ENCODE measurements at places on chromosomes 5 and 9.

DNA sequence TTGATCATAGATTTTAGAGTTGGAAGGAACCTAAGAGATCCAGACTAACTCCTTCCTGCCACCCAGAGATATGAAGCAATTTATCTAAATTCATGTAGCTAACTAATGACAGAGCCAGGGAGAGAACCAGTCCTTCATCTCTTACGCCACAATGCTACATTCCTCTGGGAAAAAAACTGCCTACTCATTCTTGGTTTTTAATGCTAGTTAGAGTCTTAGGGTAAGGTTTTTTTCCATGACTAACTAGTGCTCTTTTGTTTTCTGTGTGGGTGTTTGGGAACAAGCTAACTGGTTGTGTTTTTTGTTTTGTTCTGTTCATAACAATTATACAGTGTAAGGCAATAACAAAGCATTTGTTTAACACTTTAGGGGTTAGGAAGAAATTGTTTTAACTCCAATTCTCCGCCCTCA is 52.4 kb downstream of the SLC44A1 start:
- peaks cover 16% of the 10 kb centered on the region for H3K36me3 ChIP-seq
- H3K4me1 ChIP-seq = no peaks in the 10 kb centered on the region
- no peaks in the 10 kb centered on the region for H3K27me3 ChIP-seq
- H3K4me3 ChIP-seq = no peak overlapping the region

- H3K27ac ChIP-seq = no peak overlapping the region
- H3K36me3 ChIP-seq = no peaks in the 10 kb centered on the region
- no peaks in the 10 kb centered on the region for H3K4me1 ChIP-seq
- no peak for DNase-seq
- H3K27me3 ChIP-seq = no peaks in the 10 kb centered on the region
- H3K4me3 ChIP-seq = no peak overlapping the region
Measured at GRCh38 chr5:68377733-68378132, 162.2 kb downstream of the PIK3R1 start.

GRCh38 chr9:35835766-35836165 is 6.7 kb downstream of the TMEM8B start:
- no peak overlapping the region for H3K27ac ChIP-seq
- H3K36me3 ChIP-seq = no peaks in the 10 kb centered on the region
- no peaks in the 10 kb centered on the region for H3K4me1 ChIP-seq
- H3K27me3 ChIP-seq = no peaks in the 10 kb centered on the region
- DNase-seq = no peak

DNA sequence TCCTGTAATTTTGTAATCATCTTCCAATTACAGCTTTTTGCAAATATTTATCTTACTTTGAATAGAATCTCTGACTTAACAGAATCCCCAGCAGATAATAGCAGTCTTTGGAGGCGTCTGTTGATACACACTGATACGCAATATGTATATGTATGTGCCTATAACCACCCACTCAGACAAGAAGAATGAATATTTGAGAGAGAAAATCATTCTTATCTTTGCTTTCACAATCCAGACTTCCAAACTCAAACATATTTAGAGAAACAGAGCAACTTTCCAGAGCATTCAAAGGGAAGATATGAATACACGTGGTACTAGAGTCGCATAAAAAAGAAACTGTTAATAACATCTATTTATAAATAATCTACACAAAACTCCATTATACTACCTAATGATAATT is 6.1 kb downstream of the RORB start:
- H3K4me3 ChIP-seq = no peak overlapping the region
- no peaks in the 10 kb centered on the region for H3K36me3 ChIP-seq
- H3K27ac ChIP-seq = no peak overlapping the region
- H3K4me1 ChIP-seq = no peaks in the 10 kb centered on the region
- H3K27me3 ChIP-seq = no peaks in the 10 kb centered on the region

GRCh38 chr9:105884416-105884815 is 190.1 kb downstream of the TMEM38B start:
- H3K36me3 ChIP-seq = no peaks in the 10 kb centered on the region
- no peak for DNase-seq
- H3K27ac ChIP-seq = no peak overlapping the region
- H3K4me3 ChIP-seq = no peak overlapping the region
- no peaks in the 10 kb centered on the region for H3K4me1 ChIP-seq

DNA sequence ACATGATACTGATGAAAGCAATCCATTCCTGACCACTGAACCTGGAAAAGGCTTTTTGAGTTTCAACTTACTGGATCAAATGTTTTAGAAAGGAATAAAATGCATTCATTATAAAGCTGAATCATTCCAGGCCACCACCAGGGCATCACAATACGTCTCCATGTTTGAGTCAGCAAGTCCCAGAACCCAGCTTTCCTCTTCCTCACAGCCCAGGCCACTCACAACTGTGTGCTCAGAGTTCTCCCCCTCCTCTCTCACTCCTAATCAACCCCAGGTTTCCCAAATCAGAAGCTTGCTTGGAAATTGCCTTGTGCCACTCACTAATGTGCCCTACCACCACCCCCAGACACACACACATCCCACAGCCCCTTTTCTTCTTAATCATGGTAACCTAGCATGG is 91.7 kb downstream of the GNA14 start:
- no peak for DNase-seq
- no peaks in the 10 kb centered on the region for H3K27me3 ChIP-seq
- H3K27ac ChIP-seq = no peak overlapping the region
- no peaks in the 10 kb centered on the region for H3K4me1 ChIP-seq
- H3K36me3 ChIP-seq = no peaks in the 10 kb centered on the region

- no peaks in the 10 kb centered on the region for H3K27me3 ChIP-seq
- H3K4me1 ChIP-seq = no peaks in the 10 kb centered on the region
- no peak overlapping the region for H3K4me3 ChIP-seq
Measured at GRCh38 chr9:114791312-114791711, 14.5 kb downstream of the TNFSF15 start.

DNA sequence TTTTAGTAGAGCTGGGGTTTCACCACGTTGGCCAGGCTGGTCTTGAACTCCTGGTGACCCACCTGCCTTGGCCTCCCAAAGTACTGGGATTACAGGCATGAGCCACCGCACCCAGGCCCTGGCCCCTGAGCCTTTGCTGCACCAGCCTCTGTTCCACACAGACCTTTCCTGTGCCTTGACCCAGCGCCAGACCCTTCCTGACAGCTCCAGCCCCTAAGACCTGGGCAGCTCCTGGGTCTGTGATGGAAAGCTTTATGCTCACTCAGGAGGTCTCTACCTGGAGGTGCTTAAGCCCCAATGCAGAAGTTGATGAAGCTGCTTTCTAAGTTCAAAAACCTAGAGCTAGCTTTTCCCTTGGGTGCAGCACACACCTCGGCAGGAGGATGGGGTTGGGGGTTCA is 58.8 kb upstream of the NEK6 start:
- H3K4me1 ChIP-seq = no peaks in the 10 kb centered on the region
- H3K27ac ChIP-seq = no peak overlapping the region
- H3K27me3 ChIP-seq = no peaks in the 10 kb centered on the region
- DNase-seq = no peak
- H3K36me3 ChIP-seq = no peaks in the 10 kb centered on the region

GRCh38 chr9:114286146-114286679 is 36.7 kb upstream of the ORM1 start:
- H3K4me3 ChIP-seq = no peak overlapping the region
- H3K27me3 ChIP-seq = no peaks in the 10 kb centered on the region
- no peak overlapping the region for H3K27ac ChIP-seq

GRCh38 chr9:91053824-91054223 is 252.2 kb downstream of the SYK start:
- no peaks in the 10 kb centered on the region for H3K27me3 ChIP-seq
- H3K36me3 ChIP-seq = no peaks in the 10 kb centered on the region
- H3K27ac ChIP-seq = no peak overlapping the region
- DNase-seq = no peak

DNA sequence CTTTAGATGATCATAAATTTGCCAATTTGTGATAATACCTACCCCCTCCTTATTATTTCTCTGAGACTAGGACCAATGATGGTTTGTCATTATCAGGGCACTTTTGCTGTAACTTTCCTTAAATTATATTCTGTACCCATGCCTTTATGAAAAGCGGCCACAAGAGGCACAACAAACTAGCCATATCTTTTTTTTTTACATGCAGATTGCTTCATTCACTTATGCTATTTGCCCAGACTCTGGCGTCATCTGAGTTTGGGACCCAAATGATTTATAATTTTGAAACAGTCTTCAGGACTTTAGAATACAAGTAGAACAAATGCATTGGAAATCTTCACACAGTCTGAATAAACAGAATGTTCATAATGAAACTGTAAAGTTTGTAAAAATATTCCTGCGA is 408.1 kb downstream of the MAT2B start:
- H3K4me1 ChIP-seq = no peaks in the 10 kb centered on the region
- H3K27me3 ChIP-seq = no peaks in the 10 kb centered on the region
- H3K27ac ChIP-seq = no peak overlapping the region
- DNase-seq = no peak

DNA sequence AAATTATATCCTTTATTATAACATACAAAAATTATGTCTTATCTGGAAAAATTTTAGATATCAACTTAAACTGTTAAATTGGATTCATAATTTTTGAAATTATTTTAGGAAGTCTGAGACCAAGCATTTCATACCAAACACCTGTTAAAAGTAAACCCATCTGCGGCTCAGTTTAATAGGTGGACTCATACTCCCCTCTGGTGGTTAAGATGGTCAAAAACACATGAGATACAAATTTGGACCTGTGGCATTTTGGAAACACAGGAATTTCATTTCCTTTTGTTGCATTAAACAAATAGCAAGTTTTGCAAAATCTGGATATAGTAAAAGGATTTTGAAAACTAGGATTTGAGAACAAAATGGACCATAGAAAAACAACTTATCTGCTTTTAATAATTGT is 53.7 kb downstream of the RGMB start:
- DNase-seq = no peak
- no peaks in the 10 kb centered on the region for H3K4me1 ChIP-seq
- H3K27ac ChIP-seq = no peak overlapping the region
- no peaks in the 10 kb centered on the region for H3K27me3 ChIP-seq
- no peaks in the 10 kb centered on the region for H3K36me3 ChIP-seq

- H3K4me1 ChIP-seq = no peaks in the 10 kb centered on the region
- DNase-seq = no peak
- peak overlapping the region; percentile 100 for H3K27ac ChIP-seq
- H3K4me3 ChIP-seq = peak overlapping the region; percentile 81
- H3K36me3 ChIP-seq = no peaks in the 10 kb centered on the region
- H3K27me3 ChIP-seq = no peaks in the 10 kb centered on the region
Measured at GRCh38 chr5:57175551-57176309, 1.9 kb downstream of the GPBP1 start.

GRCh38 chr9:14992516-14992915 is 82.3 kb upstream of the FREM1 start:
- no peaks in the 10 kb centered on the region for H3K4me1 ChIP-seq
- no peak for DNase-seq
- no peaks in the 10 kb centered on the region for H3K36me3 ChIP-seq
- H3K4me3 ChIP-seq = peak overlapping the region; percentile 56
- no peaks in the 10 kb centered on the region for H3K27me3 ChIP-seq

GRCh38 chr5:39933061-39933460 is 508.3 kb upstream of the DAB2 start:
- no peaks in the 10 kb centered on the region for H3K36me3 ChIP-seq
- H3K27me3 ChIP-seq = no peaks in the 10 kb centered on the region
- no peak overlapping the region for H3K27ac ChIP-seq
- DNase-seq = no peak

DNA sequence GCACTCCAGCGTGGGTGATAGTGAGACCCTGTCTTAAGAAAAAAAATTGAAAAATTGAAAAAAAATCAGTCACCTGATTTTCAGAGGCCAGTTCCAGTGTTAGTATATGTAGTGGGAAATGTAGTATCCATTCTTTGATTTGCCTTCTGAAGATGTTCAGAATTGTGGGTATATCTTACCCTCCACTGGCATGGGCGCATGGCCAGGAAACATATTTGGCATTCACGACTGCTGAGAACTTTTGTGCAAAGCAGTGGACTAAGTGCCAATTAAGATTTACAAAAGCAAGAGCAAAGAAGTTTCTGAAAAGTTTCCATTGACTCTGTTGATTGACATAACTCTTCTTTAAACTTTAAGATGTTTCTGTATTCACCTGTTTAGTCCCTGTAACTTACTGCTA is 2.4 kb downstream of the CAVIN4 start:
- H3K4me3 ChIP-seq = peak overlapping the region; percentile 38
- no peaks in the 10 kb centered on the region for H3K4me1 ChIP-seq
- H3K27me3 ChIP-seq = no peaks in the 10 kb centered on the region
- DNase-seq = no peak
- H3K27ac ChIP-seq = peak overlapping the region; percentile 43

DNA sequence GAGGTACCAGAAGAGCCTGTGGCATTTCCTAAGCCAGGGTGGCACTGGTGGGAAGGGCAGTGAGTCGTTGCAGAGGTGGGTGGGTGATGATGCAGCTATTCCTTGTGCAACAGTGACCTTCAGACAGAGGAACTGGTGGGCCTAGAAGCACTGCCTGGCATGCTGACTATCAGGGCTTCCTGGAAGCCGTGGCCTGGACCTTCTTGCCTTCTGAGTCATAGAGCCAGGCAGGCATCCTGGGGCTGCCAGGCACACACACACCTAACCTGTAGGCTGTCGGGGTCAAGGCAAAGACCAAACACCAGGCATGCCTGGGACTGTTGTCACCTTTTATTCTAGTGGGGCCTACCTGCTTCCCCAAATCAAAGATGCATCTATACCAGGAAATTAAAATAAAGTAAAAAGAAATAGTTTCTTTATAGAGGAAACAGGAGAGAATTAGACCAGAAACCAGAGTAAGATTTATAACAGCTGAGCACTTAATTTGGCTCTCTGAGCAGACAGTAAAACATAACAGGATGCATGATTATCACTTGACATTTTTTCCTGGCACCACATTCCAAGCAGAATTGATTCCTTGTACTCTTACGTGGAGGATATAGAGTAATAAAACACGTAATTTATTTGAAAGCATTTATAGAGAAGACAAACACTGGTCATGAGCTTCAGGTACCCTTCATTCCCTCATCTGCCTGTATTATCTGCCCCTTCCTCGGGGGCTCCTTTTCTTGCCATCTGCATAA is 25.1 kb downstream of the NANS start:
- no peaks in the 10 kb centered on the region for H3K4me1 ChIP-seq
- DNase-seq = no peak
- no peak overlapping the region for H3K4me3 ChIP-seq
